Left kidney (tissue), 8 donors: ENCODE measurements at places on chromosomes 1 and 21.

DNA sequence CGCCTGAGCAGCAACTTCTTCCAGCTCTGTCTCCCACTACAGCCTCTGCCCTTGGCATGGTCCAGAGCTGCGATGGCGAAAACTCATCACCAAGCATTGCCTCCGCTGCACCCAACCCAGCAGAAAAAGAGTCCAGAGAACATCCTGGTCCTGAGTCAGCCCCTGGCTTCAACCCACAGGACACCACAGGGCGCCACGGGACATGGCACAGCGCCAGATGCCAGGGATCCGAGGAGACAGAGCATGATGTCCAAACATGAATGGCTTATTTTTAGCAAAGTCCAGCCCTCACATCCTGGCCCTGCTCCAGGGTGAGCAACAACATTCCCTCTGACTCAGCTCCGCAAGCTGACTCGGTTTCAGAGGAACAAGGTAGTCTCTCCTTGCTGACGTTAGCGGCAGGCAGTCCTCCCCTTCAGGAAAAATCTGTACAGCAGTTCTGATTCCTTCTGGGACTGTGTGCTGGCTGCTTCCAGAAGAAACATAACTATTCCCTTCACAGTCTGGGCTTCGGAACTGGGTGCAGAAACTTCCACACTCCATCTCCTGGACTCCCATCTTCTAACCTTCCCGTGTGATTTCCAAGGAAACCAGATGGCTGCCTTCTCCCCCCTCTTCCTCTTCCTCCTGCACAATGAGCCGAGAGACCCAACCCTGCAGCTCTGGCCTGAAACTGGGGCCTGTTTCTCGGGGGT, 131.3 kb downstream of the TOMM20 start:
- peak; percentile 49 for DNase-seq

GRCh38 chr1:149997585-149998262, 12.8 kb downstream of the OTUD7B start:
- no peak for DNase-seq

GRCh38 chr1:160850993-160851392, 11.7 kb downstream of the CD244 start:
- DNase-seq, result no peak

DNA sequence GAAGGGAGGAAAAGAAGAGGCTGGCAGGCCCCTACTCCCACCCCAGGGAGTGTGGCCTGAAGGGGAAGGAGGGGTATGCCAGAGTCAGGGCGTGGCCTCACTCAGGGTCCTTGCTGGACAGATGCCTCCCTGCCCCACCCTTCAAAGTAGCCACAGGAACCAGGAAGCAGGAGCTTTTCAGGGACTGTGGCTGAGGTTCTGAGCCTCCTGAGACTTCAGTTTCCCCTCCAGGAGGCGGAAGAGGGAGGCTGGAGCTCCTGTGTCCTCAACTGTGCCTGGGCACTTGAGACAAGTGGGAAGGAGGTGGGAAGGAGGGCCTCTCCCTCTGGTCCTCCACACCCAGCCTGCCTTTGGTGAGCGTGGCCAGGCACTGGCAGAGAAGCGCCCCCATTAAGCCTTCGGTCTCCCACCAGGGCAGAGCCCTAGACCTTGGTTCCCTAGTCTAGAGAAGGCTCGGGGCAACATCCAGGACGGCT, 5.3 kb downstream of the CELSR2 start:
- no peak for DNase-seq

DNA sequence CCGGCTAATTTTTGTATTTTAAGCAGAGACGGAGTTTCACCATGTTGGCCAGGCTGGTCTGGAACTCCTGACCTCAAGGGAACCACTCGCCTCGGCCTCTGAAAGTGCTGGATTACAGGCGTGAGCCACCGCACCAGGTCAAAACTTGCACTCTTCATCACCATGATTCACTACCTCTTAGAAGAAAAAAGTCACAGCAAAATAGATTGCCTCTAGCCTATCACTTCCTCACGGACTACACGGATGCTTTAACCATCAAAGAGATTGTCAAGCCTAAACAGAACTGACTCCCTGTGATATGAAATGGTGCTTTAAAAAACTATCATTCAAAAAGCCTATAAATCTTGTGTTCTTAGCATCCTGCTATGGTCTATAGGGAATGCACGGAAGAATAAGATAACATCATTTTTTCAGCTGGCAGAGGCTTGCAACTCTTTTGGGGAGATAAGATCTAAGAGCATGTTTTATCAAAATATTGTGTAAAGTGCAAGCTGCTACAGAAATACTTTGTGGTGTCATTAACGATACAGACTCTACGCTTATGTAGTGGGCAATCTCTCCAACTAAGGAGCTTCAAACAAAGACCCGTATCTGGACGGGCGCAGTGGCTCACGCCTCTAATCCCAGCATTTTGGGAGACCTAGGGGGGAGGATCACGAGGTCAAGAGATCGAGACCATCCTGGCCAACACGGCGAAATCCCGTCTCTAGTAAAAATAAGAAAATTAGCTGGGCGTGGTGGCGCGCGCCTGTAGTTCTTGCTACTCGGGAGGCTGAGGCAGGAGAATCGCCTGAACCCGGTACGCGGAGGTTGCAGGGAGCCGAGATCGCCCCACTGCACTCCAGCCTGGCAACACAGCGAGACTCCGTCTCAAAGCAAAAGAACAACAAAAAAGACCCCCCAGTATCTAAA, 966 bp downstream of the TFB2M start:
- DNase-seq, result no peak

DNA sequence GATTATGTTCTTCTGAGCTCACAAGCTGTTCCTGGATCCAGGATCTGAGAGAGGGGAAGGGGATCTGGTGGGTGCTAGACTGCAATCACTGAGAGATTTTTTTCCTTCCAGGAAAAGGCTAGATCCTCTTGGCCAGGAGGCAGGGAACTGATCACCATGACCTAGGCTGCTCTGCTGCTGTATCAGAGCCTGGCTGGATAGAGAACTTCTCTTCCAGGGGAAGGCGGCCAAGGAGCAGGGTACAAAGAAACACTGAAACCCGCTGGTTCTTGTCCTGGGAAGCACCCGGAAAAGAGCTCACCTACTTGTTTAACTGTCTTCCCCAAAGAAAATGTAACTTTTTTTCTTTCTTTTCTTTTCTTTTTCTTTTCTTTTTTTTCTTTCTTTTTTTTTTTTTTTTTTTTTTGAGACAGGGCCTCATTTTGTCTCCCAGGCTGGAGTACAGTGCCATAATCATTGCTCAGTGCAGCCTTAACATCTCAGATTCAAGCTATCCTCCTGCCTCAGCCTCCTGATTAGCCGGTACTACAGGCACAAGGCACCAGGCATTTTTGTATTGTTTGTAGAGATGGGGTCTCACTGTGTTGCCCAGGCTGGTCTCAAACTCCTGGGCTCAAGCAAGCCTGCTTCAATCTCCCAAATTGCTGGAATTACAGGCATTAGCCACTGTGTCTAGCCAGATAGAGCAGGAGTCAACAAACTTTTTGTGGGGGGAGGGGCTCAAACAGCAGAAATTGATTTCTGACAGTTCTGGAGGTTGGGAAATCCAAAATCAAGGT, 12.4 kb upstream of the RPS6KA1 start:
- DNase-seq, result no peak
